Stimulated activated CD8-positive, alpha-beta memory T cell treated with anti-CD3 and anti-CD28 coated beads, Interleukin-4, amount 100 ng/mL, for 4 hours (primary cell): ENCODE measurements at places on chromosomes 7 and 10.

- no peak for DNase-seq
Observed at GRCh38 chr10:86068231-86069054, 298.2 kb downstream of the GRID1 start.

DNA sequence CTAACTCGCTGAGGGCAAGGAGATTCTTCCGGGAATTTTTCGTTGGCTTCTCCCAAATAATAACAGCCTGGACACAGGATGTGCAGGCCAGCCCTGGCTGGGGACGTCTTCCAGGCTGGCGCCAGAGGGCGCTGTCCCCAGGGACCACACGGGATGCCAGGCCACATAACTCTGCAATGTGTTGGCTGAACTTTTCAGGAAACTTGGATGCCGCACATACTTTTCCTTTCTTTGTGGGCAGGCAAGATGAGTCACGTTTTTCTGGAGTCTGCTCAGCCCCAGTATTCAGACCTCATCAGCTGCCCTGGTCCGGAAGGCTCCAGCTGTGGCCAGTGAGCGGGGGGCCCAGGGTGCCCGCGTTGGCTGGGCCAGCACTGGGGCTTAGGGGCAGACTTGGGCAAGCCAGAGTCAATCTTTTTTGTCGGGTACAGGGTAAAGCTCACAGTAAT lies 122.7 kb downstream of the PRKAG2 start:
- no peak for DNase-seq

GRCh38 chr10:99548041-99548530 lies 15.3 kb downstream of the NKX2-3 start:
- no peak for DNase-seq

- DNase-seq: no peak
Observed at GRCh38 chr7:16604054-16604453, 41.5 kb downstream of the ANKMY2 start.

GRCh38 chr7:20858951-20859350 lies 72.3 kb upstream of the SP8 start:
- DNase-seq: no peak
